Stimulated activated CD8-positive, alpha-beta memory T cell treated with anti-CD3 and anti-CD28 coated beads, Interleukin-4, amount 100 ng/mL, for 1 hour (primary cell): ENCODE measurements at places on chromosomes 11 and 22.

DNA sequence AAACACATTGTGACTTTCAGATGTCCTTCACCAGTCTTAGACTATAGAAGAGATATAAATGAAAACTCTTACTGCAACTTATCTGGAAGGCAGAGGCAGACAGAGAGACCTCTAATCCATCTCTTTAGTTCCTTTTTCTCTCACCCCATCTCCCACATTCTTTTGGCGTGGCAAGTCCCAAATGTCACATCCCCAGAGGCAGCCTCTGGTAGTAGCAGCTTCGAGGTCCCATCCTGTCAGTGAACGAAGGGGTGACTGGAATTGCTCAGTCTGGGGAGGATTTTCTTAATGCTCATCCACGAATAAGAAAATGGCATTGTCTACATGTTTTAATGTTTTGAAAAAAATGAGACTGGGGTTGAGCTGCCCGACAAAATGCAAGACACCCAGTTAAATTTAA is 201.4 kb downstream of the GRIA4 start:
- no peak for DNase-seq

DNA sequence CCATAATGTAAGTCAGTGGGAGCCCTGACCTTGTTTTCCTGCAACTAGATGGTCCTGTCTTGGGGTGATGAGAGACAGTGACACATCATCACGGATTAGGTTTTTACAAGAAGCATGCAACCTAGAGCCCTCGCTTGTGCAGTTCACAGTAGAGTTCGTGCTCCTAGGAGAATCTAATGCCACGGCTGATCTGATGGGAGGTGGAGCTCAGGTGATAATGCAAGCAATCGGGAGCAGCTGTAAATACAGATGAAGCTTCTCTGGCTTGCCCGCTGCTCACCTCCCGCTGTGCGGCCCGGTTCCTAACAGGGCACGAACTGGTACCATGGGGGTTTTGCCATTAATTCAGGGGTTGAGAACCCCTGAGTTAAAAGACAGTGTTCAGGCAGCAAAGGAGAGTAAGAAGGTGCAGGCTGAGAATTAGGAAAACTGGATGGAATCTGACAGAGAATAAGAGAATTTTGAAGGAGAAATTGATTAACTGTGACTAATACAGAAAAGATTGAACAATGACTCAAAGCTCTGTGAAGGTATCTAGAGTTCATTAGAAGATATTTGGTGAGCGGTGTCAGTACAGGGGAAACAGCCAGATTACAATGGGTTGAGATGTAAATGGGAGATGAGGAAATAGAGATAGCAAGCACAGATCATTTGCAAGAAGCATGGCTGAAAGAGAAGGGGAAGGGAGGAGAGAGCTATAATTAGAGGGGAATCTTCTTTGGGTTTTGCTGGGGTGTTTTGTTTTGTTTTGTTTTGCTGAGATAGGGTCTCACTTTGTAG is 21.0 kb downstream of the WEE1 start:
- no peak for DNase-seq

DNA sequence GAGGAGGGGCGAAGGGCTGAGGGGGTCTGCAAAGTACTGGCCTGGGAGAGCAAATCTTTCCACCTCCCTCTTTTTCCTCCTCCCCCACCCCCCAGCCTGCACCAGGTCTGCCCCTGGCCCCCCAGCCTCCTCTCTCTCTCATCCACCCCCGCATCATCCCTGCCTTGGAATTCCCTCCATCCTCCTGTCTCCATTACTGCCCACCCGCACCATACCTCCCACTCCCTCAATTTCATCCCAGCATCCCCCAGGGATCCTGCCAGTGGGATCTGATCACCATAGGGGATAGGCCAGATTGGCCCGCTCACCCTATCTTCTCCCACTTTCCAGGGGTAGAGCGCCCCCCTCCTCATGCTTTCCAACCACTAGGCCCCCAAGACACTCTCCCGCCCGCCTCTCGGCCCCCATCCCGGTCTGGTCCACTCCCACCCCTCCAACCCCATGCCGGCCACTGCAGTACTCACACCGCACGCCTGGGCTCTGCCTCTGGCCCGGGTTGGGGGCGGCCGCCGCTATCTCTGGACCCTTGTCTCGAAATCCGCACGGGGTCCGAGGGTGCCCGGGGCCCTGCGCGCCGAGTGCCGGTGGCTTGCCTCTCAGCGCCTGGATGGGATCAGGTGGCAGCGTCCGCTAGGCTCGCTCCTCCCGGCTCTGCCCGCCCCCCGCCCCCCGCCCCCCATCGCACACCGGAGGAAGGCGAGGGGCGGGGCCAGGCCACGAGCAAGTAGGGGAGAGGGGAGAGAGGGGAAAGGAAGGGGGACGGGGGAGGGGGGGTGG is at the start of gene GAL3ST3:
TSS of gene GAL3ST3 (minus strand) at position 615 of the 777 bp plus-strand sequence. CDS start 3,746 bp downstream, outside the sequence.
- no peak for DNase-seq

GRCh38 chr11:130218501-130219070 is 59.0 kb downstream of the ST14 start:
- no peak for DNase-seq

GRCh38 chr11:9132203-9132878 is 40.9 kb upstream of the SCUBE2 start:
- DNase-seq: no peak

GRCh38 chr11:65852508-65853245 is 5.3 kb downstream of the CFL1 start:
- no peak for DNase-seq
